ENCODE measurements at places on chromosomes 16 and 17.

DNA sequence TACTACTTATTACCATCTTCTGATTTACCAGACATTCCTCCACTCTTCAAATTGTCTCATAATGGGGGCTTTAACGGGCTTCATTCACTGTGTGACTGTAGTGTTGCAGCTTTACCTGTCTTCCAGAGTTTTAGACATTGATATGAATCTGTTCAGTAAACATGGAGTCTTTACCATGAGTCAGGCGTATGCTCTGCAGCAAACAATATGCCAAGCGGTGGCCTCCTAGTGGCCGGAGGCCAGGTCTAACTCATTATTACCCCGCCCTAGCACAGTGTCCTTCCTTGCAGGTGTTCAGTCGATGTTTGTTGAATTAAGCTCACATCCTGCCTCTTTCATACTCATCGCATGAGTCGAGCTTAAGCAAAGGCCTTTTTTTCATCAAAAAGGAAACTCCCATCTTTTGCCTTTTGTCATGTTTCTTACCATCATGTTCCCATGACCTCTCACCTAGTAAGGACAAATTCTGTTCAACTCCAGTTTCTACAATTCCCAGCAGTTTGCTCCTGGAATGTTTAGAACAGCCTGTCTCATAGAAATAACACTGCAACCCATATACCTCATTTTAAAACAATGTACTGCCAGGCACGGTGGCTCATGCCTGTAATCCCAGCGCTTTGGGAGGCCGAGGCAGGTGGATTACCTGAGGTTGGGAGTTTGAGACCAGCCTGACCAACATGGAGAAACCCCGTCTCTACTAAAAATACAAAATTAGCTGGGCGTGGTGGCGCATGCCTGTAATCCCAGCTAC is 39.4 kb downstream of the TUBD1 start:
- peak; percentile 61 for DNase-seq

DNA sequence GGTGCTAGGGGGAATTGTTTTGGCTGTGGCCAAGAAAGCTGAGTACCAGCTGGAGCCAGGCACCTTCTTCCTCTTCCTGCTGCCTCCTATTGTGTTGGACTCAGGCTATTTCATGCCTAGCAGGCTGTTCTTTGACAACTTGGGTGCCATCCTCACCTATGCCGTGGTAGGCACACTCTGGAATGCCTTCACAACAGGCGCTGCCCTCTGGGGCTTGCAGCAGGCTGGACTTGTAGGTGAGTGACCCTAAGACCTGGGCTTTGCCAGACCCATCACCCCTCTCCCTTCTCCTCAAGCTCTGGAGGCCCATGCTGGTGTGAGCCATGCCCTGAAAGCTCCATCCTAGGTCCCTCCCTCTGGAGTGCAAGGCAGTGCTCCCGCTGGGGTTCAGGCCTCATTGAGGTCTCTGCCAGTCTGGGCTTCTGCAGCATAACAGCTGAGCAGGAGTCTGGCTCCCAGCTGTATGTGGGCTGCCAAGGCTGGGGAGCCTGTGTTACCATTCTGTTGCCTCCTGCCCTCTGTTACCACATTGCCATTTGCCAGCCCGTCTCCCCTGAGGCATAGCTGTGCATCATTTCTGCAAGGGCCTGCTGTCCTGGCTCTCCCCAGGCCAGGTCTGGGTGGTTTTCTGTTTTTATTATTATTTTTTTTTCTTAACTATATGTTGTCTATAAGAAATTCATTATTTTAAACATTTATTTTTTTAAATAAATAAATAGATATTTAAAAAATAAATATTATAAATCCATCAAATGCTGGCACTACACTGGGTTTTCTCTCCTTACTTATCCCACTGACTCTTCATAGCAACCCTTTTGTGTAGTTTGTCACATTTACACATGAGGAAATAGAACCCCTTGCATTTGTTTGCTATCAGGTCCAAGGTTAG is 4.1 kb downstream of the SLC9A5 start:
- no peak for DNase-seq

- DNase-seq, result no peak
These were observed 44.9 kb upstream of the CDC42EP4 start for GRCh38 chr17:73356561-73357170.

GRCh38 chr17:66983414-66984021 is 19.0 kb downstream of the CACNG4 start:
- DNase-seq, result no peak
